ENCODE measurements at places on chromosomes 2 and 18.

DNA sequence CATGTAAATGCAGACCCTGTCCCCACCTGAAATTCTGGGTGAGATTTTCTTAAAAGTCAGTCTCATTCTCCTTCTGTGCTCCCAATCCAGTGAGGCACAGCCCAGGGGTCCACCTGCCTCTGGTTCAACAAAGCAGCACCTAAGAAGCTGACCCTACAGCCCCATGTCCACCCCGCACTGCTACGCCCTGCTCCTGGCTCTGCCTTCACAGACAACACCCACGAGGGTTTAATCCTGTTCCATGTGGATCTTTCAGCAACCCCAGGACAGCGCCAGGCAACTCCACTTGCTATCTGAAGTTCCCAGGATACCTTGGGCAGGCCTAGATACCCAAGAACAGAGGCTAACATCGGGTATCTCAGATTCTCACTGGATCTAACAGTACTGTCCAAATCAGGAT, 44.9 kb downstream of the HDLBP start:
- no peak for DNase-seq

- no peak for DNase-seq
Measured at GRCh38 chr2:165593081-165593480, 123.6 kb downstream of the CSRNP3 start.

DNA sequence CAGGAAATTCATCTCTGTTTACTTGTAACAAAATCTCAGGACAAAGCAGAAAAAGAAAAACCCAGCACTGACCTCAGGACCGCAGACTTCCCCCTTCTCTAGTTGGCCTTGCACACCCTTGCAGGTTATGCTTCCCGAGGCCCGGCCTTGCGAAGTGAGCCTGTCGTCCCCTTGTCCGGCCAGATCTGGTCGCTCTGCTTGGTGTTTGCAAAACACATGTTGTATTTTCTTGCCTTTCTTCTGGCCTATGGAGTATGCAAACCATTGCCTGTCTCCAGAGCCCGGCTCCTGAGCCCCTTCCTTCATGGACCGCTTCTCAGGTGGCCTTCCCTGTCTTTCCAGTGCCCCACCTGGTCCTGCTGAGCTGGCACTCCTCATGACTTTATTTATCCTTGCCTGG, 4.8 kb downstream of the IMPA2 start:
- no peak for DNase-seq

DNA sequence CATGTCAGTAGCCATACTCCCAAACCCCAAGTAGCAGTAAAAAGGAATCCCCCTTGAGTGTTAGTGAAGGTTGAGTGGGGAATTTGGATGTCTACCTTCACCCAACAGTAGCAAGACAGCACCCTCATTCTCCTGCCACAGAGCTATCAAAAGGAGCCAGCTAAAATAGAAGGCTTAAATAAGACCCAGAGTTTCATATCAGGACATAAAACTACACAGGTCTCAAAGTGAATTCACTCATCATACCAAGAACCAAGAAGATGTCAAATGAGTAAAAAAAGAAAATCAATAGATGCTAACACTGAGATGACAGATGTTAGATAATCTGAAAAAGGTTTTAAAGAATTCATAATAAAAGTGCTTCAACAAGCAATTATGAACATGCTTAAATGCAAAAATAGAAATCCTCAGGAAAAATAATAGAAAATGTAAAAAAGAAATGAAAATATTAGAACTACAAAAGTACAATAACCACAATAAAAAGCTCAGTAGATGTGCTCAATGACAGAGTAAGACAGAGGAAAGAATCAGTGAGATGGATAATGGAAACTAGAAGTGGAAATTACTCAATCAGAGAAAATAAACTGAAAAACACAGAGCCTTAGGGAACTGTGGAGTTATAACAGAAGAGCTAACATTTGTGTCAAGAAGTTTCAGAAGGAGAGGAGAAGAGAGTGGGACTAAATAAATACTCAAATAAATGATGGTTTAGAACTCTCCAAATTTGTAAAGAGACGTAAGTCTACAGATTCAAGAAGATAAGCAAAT, 90.5 kb downstream of the EDAR start:
- no peak for DNase-seq

GRCh38 chr2:112710956-112711750, 9.7 kb upstream of the NT5DC4 start:
- no peak for DNase-seq

GRCh38 chr18:58844871-58845270, 19.8 kb upstream of the ZNF532 start:
- DNase-seq, result no peak

DNA sequence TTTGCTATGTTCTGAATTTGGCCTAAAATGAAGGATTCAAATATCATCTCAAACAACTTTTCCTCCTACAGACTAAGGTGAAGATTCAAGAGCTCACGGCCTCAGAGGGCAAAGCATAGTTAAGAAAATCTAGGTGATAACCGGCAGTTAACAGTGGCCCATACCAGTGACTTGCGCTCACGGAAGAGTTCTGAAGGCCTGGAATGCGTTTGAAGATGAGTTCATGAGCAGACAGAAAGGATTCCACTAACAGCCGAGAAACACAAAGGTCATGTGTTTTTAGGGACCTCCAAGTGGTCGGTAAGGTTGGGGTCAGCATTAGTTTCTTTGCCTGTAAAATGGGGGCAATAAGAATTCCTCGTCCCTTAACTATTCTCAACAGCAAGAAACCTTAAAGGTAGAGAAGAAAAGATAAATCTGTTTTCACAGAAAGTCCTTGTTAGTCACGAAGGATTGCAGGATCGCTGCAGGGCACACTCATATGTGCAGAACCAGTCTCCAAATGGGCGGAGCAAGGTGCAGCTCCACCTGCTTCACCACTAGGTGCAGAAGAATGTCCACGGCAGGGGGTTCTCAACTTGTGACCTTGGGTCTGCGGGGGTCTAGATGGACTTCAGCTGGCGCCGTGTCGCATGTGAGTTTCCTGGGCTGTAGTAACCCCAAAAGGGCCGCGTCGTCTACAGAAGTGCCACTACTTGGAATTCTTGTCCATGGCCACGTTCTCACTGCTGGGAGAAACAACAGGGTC, 708 bp upstream of the RPIA start:
- DNase-seq, result no peak

GRCh38 chr18:22342625-22343024, 75.1 kb downstream of the CTAGE1 start:
- DNase-seq, result no peak

GRCh38 chr2:185384822-185385560, 353.6 kb upstream of the FSIP2 start:
- no peak for DNase-seq

DNA sequence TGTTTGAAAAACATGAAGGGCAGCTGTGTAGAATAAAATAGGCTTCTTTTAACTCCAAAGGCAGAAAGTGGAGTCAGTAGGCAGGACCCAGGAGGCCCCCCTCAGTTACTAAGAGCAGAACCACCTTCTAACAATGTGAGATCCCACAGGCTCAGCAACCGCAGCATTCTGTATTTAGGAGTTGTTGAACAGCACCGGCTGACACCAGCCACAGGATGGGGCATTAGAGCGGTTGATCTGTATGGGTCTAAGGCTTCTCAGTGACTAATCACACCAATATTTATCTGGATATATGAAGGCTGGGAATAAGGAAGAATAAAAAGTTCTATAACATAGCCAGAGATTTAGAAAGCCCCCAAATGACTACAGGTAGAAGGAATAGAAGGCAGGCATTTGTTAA, 51.7 kb downstream of the MYO5B start:
- no peak for DNase-seq

- no peak for DNase-seq
Measured at GRCh38 chr18:74451148-74451547, 6.0 kb downstream of the DIPK1C start.

GRCh38 chr2:39394516-39394961, 42.5 kb downstream of the MAP4K3 start:
- no peak for DNase-seq

GRCh38 chr2:181998041-181998835, 12.6 kb downstream of the PPP1R1C start:
- no peak for DNase-seq

GRCh38 chr2:107807988-107808387, 18.7 kb upstream of the RGPD4 start:
- DNase-seq, result no peak

DNA sequence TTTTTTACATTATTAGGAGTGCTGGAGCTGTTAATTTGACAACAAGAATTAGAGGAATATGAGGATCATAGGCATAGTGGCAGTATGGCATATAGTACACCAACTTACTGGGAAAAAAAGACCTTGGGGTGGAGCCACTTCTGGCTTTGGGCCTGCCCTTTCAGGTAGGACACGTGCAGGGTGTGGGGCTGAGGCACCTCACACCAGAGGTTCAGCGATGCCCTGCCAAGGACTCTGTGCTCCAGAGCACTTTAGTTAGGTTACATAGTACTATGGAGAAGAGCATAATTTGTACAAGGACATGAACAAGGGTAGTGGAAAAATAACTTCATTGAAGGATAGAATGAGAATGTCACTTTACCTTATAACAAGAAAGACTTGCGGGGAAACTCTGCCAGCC, 77.1 kb upstream of the CD302 start:
- DNase-seq, result no peak

GRCh38 chr2:189821953-189822748, 37.9 kb downstream of the PMS1 start:
- no peak for DNase-seq

DNA sequence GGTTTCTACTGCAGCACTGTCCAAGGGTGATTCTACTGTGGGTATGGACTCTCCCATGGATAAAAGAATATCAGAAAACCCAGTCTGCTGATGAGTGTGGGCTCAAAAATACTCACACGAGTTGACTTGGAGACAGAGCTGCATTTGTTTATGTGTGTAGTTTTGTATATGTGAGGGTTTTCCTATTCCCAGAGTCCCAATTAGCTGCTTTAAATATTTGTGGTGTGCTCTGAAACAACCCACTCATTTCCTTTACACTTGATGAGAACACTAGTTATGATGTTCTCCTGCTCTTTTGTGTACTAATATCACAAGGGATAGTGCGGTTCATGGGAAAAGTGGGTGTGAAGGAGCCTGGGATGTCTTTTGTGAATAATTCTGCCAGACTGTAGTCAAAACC, 337.3 kb downstream of the PLCL1 start:
- DNase-seq, result no peak

- DNase-seq, result no peak
Measured at GRCh38 chr2:182573553-182573952, 142.5 kb upstream of the DNAJC10 start.

DNA sequence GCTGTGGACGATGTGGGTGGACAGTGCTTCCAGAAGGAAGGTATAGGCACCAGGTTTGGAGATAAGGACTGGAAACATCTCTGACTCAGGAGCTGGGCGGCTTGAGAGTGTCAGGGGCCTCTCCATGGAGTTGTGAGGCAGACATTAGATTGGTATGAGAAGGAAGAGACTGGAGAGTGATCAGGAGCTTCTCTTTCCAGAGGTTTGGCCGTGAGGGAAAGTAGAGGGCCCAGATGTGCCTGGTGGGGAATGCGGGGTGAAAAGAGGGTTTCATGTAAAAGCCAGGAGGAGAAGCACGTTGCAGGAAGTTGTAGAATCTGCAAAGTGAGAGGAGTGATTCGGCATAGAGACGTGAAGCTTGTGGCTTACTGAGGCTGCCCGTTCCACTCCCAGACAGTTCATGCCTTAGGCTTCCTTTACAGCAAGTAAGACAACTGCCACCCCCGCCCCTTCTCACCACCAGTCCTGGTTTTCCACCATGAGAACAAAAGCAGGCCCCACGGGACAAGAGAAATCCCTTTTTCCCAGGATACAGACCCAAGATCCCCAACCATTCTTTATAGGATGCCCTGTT, 166.3 kb upstream of the HDAC4 start:
- no peak for DNase-seq

- DNase-seq, result no peak
Measured at GRCh38 chr18:72391427-72391826, 152.7 kb downstream of the CBLN2 start.

DNA sequence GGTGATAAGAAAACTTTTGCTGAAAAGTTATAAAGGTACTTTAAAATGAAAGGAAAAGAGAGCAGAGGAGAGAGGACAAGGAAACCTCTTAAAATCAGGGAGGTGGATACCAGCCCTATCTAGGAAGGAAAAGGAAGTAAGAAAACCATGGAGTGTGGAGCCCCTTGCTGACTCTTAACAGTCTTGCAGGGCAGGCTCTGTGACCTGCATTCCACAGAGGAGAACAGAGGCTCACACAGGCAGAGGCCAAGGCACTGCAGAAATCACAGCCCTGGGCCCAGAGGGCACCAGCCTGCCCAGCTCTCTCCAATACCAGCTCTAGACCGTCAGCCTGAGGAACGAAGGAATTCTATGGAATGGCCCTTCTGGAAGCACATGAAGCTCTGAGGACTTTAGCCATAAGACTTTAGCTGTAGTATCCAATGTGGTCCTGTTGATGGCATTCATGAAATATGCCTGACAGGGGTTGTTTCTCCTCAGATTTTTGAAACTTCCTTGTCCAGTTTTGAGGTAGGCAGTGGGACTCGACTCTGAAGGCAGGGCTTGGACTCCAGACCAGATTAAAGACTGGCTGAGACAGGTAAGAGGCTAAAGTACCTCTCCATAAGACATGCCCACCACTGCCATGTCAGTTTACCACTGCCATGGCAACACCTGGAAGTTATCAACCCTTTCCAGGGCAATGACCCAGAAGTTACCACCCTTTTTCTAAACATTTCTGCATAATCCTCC, 216.3 kb downstream of the ANAPC1 start:
- no peak for DNase-seq

DNA sequence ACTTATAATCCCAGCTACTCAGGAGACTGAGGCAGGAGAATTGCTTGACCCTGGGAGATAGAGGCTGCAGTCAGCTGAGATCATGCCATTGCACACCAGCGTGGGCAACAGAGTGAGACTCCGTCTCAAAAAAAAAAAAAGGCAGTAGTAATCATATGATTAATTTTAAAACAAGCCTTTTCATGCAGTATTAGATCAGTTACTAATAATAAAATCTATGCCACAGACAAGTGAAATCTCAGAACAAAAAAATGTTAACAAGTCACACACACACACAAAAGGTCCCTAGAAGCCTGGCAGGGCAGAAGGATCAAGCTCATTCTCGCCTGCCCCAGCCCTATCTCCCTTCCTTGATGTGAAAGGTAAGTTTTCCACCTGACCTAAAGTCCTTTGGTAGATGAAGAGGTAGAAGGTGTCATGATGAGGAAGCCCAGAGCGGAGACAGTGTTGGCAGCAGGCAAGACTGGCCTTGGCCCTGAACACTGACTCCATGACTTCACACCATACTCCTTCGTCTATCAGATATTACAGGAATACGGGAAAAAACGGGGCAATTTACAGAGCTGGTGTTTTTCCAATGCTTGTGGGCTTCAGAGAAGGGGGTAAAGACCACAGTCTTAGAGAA, 10.6 kb downstream of the KDSR start:
- no peak for DNase-seq
